ENCODE measurements at places on chromosomes 1 and 21.
A peak's percentile ranks its signal among the peaks of the same experiment; 100 is the strongest.

DNA sequence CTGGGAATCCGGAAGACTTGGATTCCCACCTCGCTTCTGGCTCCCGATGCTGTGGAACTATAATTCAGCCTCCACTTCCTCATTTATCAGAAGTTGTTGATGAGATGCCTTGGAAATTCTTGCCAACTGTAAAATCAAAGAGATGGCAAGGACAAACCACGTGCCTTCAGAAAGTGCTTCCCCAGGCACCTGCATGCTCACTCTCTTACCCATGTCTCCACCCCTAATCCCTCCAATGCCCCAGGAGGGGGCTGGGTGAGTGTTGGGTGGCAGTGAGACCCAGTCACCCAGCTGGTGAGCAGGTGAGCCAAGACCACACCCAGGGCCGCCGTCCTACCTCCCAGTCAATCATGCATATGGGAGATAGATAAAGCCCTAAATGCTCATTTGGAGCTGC is 160.8 kb downstream of the PSMG1 start:
- DNase-seq = no peak

- no peak for DNase-seq
These were observed 43.1 kb upstream of the CTBS start for GRCh38 chr1:84617349-84617748.

DNA sequence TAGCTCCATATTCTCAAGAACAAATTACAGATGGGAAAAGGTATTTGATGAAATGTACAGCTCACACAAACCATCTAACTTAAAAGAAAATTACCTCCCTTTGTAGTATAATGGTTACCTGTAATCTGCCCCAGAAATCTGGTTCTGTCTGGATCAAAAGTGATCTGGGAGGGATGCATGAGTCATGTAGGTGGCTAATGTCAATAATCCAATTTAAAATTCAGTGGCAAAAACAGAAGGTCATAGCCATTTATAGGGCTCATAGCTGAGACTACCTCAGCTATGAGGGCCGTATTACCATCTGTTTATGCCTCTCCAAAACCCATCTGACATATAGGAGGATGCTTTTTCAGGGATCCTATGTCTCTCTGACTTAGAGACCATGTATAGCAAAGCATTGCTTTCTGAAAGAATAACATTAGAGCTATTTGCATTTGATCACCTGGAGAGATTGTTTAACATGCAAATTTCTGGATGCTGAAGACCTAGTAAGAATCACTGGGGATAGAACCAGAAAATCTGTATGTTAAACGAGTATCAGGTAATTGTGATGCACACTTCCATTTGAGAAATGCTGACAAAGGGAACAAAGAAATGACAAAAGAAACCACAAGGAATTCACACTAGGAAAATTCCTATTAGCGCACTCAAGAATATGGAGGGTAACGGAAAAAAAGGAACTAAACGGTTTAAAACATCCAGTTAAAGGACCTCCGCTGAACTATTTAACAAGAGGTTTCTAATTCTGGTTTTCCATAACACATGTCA is 17.6 kb downstream of the PAXBP1 start:
- DNase-seq = no peak

DNA sequence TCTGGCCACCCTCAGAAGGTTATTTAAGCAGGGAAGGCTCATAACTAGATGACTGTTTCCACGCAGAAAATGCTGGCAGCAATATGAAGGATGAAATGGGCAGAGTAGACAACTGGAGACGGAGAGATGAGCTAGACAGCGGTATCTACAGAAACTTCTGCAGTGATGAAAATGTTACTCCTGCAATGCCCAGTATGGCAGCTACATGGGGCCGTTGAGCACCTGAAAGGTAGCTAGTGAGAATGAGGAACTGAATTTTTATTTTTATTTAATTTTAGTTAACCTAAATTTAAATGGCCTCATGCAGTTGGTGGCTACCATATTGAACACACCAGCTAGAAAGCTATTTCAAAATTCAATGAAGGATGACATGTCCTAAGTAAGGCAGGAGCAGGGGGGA is 27.3 kb downstream of the SIPA1L2 start:
- no peak for DNase-seq

GRCh38 chr1:220565670-220566069 is 37.7 kb downstream of the MARK1 start:
- DNase-seq = no peak

DNA sequence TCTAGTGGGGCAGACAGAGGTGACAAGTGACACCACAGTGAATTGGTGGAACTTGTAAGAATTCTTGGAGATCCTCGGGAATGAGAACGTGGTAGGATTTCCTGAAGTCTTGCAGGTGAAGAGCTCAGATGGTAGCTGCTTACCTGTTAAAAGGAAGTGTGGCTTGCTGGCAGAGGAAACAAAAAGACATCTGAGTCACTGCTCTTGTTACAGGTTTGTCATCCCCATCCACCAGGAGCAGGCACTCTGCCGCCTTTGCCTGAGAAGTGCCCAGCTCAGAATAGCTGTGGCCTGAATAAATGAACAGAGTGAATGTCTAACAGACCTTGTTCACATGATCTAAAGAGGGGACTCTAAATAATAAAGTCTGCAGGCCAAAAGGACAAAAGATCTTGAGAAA is 12.3 kb upstream of the ZSCAN20 start:
- peak; percentile 80 for DNase-seq

- peak; percentile 19 for DNase-seq
These were observed 10.8 kb downstream of the CFAP45 start for GRCh38 chr1:159889202-159889601.

DNA sequence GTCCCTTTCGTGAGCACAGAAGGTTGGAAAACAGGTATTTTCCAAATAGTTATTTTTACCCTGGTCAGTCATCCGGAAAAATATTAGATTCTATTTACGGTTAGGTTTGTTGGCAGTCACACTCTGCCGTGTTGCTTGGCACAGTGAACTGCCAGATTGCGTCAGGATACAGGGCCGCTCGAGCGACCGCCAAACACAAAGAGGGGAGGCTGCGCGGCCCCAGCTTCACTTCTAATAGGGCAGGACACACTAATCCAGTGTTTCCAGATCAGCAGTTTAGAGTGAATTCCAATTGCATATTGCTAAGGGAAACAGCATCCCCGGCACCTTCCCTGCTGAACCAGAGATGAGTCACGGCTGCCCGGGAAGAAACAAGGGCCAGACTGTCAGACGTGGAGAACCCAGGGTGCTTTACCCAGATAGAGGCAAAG is 22.9 kb downstream of the UMODL1 start:
- peak; percentile 98 for DNase-seq

DNA sequence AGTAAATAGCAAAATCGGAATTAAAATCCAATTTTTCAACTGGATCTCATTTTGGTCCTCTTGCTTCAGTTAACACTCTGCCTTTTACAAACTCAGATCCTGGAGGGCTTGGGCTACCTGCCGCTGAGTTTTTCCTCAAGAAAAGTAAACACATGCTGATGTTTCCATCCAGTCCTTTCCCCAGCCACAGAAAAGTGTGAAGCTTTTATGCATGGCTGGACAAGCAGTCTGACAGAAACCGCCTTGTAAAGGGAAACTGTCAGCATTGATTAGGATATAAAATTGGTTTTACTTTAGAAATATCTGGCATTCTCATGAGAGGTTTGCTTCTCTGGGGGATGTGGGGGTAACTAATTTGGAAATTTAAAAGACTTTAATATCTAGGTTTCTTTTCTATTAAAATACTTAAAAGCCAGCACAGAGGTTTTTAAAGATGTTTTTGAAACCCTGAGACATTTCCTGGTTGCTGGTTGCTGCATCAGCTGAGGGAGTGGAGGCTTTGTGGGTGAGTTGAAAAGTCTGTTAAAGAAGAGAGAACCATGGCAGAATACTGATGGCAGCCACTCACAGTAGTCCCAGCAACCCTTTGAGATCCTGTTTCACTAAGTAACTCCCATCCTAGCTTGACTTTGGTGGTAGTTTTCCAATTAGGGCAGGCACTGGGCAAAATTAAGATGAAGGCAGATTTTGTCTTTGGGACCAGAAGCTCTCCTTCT is 238.3 kb downstream of the PAPPA2 start:
- DNase-seq = peak; percentile 25

GRCh38 chr1:153071511-153071910 is at the start of gene SPRR2B:
Gene SPRR2B (minus strand): TSS chr1:153071611. CDS start chr1:153070839, 772 bp downstream.
- no peak for DNase-seq

DNA sequence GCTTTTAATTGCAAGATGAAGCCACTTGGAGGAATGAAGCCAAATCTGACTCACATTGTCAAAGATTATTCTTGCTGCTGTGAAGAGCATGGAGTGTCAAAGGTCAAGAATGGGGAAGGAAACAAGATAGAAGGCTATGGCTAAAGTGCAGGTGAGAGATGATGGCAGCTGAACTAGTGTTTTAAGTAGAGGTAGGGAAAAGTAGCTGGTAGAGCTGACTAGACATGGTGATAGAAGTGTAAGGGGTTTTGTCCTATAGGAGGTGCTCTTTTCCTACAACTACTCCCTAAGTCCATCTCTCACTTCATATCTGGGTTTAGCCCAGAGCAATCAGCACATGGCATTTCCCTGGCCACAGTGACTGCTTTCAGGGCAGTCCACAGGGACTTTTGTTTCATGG is 11.8 kb downstream of the UBE2T start:
- DNase-seq = peak; percentile 13

- no peak for DNase-seq
These were observed 173.6 kb downstream of the TGFBR3 start for GRCh38 chr1:91712393-91712792.

DNA sequence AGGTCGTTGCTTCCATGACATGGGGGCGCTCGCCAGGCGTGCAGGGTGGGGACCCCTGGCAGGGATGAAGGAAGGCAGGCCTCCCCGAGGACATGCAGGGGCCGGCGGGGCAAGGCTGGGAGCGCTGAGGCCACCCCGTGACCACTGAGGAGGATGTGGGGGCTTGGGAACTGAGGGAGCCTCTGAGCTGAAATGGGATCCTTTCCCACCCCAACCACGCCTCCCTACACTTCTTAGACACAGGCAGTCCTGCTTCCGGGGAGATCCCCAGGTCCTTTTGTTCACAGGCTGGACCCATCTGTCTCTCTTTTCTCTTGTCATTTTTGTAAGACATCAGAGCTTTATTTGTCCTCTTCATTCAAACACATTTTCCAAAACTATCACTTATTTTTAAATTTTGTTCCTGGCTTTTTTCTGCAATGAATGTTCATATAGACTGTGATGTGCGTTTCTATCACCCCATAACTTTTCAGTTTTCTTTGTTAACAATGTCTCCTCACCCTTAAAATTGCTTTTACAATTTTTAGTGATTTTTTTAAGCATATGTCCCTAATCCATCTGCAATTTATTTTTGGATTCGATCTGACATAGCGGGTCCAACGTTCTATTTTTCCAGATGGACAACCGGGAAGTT is 156.7 kb upstream of the BACE2 start:
- DNase-seq = no peak

DNA sequence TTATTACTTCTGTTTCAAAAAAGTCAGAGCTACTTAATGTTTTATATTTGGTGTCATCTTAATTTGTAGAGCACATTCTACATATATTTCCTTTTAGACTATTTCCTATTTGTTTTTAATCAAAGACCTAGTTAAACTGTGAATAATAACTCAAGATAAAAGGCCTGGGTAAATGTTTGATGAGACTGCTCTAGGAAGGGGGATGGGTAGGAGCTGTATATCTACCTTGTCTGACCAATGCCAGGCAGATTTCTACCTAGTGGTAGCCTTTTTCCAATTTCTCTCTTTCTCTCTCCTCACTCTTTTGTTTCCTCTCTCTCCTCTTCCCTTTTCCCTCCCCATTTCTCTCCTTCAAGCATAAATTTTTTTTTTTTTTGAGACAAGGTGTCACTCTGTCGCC is 31.9 kb upstream of the IVNS1ABP start:
- no peak for DNase-seq

- no peak for DNase-seq
These were observed 43.1 kb downstream of the PCNX2 start for GRCh38 chr1:233252441-233252840.

GRCh38 chr1:24849672-24850295 is 80.3 kb downstream of the RUNX3 start:
- no peak for DNase-seq

- no peak for DNase-seq
These were observed 54.0 kb downstream of the CAPN9 start for GRCh38 chr1:230800891-230801840.

- DNase-seq = no peak
These were observed 43.5 kb upstream of the DPT start for GRCh38 chr1:168772428-168773060.

GRCh38 chr21:32653326-32653901 is 41.2 kb upstream of the CFAP298 start:
- peak; percentile 67 for DNase-seq

- DNase-seq = peak; percentile 64
These were observed 22.4 kb upstream of the RUNX3 start for GRCh38 chr1:24952413-24952841.

GRCh38 chr1:229013981-229014380 is 256.9 kb upstream of the RAB4A start:
- no peak for DNase-seq

GRCh38 chr1:148264374-148265276 is 112.5 kb upstream of the NBPF11 start:
- DNase-seq = peak; percentile 87

DNA sequence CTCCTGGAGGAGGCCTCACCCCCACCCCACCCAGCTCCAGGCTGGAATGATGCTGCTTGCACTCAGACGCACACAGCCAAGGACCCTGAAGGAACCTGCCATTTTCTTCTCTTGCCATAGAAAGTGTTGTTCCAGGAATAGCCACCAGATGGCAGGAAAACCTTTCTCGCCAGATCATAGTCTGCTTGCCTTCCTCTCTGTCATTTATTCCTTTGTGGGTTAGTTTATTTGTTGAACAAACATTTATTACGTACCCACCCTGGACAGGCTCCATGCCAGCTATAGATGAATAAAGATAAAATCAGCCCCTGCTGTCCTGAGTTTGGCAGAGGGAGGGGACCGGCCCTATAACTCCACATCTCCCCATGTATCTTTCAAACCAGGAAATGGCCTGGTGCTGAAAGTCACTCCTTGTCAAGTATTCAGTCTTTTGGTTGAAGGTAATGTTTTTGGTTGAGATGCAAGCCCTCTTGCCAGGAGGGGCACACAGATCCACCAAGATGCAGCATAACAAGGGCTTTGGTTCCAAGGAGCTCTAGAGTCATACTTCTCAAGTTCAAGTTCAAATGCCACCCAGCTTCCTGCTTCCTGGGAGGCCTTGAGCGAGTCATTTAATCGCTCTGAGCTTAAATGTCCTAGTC is 7.0 kb upstream of the KCNC4 start:
- DNase-seq = peak; percentile 77

GRCh38 chr1:181818943-181819342 is 242.6 kb downstream of the ZNF648 start:
- no peak for DNase-seq

DNA sequence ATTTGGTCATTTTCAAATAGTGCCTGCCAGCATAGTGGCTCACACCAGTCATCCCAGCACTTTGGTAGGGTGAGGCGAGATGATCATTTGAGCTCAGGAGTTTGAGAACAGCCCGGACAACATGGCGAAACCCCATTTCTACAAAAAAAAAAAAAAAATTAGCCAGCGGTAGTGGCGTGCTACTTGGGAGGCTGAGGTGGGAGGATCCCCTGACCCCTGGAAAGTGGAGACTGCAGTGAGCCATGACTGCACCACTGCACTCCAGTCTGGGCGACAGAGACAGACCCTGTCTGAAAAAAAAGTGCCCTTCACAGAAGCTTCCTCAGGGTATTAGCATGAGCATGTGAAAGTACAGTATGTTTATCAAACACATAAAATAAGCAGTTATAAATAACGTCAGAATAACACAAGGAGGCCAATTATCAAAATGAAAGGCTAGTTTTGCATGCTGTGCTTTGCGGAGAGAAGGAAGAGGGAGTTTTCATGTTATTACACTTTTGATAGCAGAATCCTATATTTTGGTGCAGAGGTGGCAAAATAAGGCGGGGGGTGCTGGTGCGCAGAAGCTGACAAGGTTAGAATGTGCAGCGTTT is 781 bp upstream of the METTL13 start:
- no peak for DNase-seq

Data from kidney tubule cell (primary cell).